Hematopoietic multipotent progenitor cell (in vitro differentiated cells): ENCODE measurements at places on chromosomes 7 and 10. TPM values are rescaled to one million over a fixed set of nuclear protein-coding genes. Genes with fewer than 3 reads are reported as not detected.

Gene SPDYE11
- not detected for total RNA-seq

Gene ADARB2
- 1.1 TPM for total RNA-seq

Gene TDRD1
- 0.27 TPM for total RNA-seq

Gene TMEM72
- total RNA-seq = 3.8 TPM

Gene GALNT17
- not detected for total RNA-seq

Gene CDH23
- 0.81 TPM for total RNA-seq

Gene PKD1L1
- under 0.01 TPM for total RNA-seq

Gene GRID1
- total RNA-seq = under 0.01 TPM

Gene APBB1IP
- total RNA-seq = 30.7 TPM

Gene IL6
- total RNA-seq = under 0.01 TPM

Gene KCNMA1
- 0.27 TPM for total RNA-seq

Gene ZNF680
- total RNA-seq = 4.6 TPM

Gene HPSE2
- total RNA-seq = not detected

Gene MSMB
- not detected for total RNA-seq

Gene UCMA
- not detected for total RNA-seq
